ENCODE measurements at places on chromosomes 3 and 15.

GRCh38 chr3:128355543-128355919 lies 111.2 kb downstream of the DNAJB8 start:
- no peak for DNase-seq

DNA sequence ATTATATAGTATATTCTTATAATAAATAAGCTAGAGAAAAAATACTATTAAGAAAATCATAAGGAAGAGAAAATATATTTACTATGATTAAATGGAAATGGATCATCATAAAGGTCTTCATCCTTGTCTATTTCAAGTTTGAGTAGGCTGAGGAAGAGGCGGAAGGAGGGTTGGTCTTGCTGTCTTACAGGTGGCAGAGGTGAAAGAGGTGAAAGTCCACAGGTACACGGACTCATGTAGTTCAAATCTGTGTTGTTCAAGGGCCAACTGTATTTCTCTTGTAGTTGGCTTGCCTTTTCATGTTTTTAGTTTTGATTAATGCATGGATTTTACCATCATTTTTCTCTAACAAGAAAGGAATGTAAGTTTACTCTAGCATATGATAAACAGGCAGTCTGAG lies 41.7 kb downstream of the PDCD6IP start:
- DNase-seq = no peak

DNA sequence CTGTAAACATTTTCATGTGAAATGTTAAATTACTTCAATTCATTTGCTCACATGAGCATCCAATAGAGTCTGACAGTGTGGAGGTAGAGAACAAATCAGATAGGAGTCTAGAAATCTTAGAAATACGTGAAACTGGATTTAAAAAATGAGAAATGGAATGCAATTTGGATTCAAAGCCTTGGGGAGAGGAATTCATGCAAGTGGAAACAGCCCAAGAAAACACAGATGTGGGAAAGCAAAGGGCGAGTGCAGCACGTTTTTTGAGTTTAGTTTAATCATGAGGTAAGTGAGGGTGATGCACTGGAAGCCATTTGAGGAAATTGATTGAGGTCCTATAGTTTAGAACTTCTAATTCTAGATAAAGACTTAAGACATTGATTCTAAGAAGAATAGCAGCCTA lies 434.7 kb downstream of the C3orf38 start:
- no peak for DNase-seq

- DNase-seq = no peak
Measured at GRCh38 chr3:38453913-38454177, 155 bp downstream of the ACVR2B start.

DNA sequence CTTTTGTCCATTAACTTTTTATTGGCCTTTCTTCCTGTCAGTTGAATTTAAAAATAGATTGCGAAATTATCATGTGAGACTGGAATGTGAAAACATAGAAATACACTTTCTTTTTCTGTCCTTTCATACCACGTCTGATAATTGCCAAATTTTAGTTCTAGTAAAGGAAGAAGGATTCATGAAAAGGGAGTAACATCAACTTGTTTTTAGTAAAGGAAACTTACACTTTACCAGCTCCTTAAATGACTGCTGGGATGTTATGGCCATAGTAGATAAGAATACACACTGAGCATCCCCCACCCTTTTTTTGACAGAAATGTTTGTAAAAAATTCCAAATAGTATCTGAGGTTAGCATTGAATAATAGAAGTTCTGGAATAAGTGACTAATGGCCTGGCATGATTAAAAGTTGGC lies 137.9 kb downstream of the NEO1 start:
- no peak for DNase-seq
